ENCODE measurements at places on chromosomes 3 and 15. TPM values are rescaled to one million over a fixed set of nuclear protein-coding genes. Genes with fewer than 3 reads are reported as not detected.

Gene CD276
- 122 TPM for polyA plus RNA-seq

Gene RFTN1
- polyA plus RNA-seq, result 22.2 TPM

Gene SLC41A3
- 38.9 TPM for polyA plus RNA-seq

Gene CPB1
- 0.90 TPM for polyA plus RNA-seq

Gene TMCO5A
- polyA plus RNA-seq, result not detected

Gene TMF1
- polyA plus RNA-seq, result 22.3 TPM

Gene UTS2B
- 0.19 TPM for polyA plus RNA-seq

Gene PCCB
- polyA plus RNA-seq, result 30.5 TPM

Gene NANOGP8
- polyA plus RNA-seq, result not detected

Gene TMIE
- 0.63 TPM for polyA plus RNA-seq

Gene MNS1
- 5.1 TPM for polyA plus RNA-seq

Gene KLHL24
- polyA plus RNA-seq, result 37.0 TPM

Data from hindlimb muscle (tissue), 1 donor.